ENCODE measurements at places on chromosomes 3 and 15.

GRCh38 chr3:118075873-118076272, 958.8 kb downstream of the IGSF11 start:
- DNase-seq = no peak

DNA sequence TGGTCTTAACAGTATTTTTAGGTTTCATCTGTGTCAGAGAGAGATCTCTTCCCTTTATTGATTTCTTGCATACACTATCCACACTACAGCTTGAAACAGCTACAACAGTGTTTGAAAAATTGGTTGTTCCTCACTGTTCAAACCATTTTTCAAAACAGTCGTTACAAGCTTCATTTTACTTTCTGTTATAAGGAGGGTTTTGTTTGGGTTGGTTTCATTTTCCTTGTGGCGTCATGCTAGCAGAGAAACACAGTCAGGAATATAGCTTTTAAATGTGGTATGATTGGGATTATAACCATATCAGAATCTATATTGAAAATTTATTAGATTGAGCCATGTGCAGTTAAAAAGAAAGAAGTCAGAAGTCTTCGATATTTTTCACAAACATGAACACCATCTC, 400.6 kb downstream of the ZBTB20 start:
- no peak for DNase-seq

GRCh38 chr3:7322957-7323669, 462.2 kb downstream of the GRM7 start:
- no peak for DNase-seq

DNA sequence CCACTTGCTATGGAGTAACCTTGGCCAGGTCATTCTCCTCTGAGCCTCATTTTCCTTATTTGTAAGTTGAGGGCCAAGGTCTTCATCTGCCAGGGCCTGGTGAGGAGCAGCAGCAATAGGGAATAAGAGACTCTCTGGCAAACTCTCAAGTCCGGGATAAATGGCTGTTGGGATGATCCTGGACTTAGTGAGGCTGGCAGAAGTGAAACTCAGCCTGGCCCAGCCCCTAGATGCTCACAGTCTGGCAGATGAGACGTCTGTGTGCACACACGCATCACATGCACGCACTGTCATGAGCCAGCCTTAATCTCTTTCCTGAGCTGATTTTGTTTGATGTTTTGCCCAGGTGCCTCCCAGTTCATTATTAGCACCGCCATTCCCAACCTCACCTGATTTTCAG, 26.8 kb downstream of the SLC6A6 start:
- no peak for DNase-seq

GRCh38 chr15:79682285-79682684, 214.5 kb downstream of the MTHFS start:
- DNase-seq = no peak

DNA sequence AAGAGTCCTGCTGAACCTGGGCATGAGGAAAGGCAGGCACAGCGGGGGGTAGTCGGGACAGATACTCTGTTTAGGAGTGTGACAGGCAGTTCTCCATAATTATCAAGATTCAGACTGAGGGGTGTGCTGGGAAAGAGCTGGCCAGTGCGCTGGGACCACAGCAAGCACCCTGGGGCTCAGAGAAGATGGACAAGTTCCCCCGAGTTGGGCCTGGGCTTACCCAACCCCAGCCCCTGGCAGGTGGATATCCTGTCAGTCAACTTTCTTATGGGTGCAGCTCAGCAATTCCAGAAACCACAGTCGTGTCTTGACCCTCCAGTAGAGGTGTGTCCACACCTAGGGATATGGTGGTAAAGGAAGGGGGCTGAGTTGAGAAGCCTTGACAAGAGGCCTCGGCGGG, 49.2 kb upstream of the PRR20G start:
- DNase-seq = no peak

DNA sequence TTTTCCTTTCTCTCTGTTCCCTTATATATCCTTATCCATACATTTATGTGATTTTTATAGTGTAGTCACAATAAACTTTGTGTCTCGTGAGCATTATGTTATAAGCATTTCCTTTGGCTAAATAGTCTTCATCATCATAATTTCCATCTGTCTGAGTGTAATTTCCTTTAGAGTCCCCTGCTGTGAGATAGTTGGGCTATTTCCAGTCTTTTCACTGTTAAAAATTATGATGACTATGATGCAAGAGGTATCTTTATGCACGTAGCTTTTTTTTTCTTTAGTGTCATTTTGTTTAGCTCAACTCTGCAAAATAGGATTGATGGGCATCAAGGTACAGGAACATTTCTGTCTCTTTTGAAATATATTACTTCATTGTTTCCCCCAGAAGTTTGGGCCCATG, 26.9 kb upstream of the CA12 start:
- no peak for DNase-seq

DNA sequence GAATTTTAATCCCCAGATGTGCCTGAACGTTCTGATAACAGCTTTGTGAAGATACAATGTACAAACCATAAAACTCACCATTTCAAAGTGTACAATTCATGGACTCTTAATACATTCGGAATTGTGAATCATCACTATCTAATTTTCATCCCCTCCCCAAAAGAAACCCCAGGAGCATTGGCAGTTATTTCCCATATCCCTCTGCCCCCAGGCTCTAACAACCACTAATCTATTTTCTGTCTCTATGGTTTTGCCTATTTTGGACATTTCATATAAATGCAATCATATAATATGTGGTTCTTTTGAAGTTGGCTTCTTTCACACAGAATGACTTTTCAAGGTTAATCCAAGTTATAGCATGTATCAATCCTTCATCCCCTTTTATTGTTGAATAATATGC, 25.3 kb downstream of the PRICKLE2 start:
- DNase-seq = no peak

- DNase-seq = no peak
These were observed 63.8 kb downstream of the GTPBP8 start for GRCh38 chr3:113054552-113054951.

DNA sequence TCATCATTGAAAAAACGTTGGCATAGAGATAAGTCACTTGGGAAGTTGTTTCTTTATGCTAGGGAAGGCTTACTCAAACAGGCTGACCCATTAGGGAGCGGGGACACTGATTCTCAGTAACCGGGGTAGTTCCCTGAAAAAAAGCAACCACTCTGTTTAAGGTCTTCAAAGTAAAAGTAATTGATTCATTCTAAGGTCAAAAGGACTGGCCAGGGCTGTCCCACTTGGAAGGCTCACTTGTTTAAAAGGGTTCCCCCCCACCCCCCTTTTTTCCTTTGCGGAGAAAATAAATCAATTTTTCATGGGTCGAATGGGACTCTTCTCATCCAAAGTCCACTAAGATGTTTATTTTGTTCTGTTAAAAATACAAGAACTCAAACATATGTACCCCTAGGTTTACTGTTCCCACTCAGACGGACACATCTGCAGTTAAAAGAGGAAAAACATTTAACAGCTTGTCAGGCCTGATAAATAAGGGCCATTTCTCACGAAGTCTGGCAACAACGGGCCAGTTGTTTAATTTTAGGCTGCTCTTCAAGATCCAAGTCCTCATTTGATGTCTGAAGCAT, 53.0 kb downstream of the ARHGEF3 start:
- DNase-seq = no peak
